ENCODE measurements at places on chromosomes 7 and 10.

GRCh38 chr7:141416650-141417270, 134.4 kb upstream of the AGK start:
- no peak for DNase-seq

DNA sequence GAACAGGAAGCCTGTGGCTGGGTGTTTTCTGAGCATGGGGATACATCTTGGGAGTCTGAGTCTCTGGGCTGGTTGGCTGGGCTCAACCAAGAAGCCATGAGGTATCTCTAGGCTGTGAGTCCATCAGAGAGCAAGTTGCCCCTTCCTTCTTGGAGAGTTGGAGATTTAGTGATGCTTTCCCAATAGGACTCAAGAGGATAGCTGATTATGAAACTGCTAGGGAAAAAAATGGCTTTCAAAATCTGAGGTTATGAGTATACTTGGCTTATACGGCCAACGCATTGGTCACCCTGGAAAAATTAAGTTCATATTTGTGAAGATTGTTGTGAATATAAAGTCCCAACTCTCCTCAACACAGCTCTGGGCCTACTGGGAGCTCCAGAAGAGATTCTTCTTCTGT, 162.7 kb upstream of the KMT2E start:
- DNase-seq: no peak

DNA sequence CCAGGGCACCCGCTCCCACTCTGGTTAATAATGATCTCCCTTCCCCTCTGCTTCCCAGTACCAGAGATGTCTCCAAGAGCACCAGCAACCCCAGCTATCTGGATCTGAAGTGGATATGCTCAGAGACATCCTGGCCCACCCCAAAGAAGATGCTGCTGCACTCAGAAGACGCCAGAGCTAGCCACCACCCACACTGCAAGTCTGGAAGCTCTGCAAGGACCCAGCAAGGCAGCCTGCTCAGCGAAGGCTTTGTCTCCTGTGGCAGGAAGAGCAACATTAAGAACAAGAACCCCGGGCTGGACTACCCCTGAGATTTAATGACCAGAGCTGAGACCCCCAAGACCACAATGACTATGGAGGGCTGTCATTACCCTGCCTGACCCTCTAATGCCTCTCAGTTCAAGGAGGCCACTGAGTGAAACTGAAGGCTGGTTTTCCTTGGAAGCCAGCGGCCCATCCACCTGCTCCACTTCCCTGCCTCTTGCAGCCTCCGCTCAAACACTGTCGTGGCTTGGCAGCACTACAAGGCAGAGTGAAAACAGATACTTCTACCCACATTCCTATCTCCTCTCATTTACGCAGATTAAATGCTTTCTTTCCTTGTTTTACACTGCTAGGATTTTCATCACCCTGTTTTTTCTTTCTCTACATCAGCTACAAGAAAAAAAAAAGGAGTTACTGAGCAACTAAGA, 202.2 kb downstream of the SNX10 start:
- no peak for DNase-seq

DNA sequence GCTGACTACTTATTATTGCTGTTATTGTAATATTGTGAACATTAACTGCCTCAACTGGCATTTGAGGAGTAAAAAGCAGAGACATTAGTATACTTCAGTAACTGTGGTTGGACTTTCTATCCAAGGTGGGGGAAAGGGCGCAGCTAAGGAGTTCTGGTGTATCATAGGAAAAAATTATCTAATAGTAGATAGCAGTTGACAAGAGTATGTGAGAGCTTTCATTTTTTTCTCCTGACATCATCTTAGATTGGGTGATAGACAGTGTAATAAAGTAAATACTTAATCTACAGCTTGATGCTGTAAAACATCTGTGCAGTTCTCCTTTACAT, 68.9 kb downstream of the PHTF2 start:
- no peak for DNase-seq

DNA sequence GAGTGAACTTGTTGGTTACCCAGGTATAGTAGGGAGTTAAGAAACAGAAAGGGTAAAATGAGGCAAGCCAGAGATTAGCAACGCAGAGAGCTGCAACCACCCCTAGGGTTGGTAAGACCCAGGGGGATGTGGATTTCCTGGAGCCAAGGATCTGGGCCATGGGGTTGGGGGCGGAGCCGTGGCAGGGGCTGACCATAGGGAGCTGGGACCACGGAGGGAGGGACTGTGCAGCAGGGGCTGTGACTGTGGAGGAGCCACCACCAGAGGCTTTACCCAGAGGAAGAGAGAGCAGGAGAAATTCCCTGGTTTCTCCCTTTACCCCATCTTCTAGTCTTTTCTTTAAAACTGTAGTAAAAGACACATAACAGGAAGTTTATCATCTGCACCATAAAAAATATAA, 58.6 kb upstream of the BAIAP2L1 start:
- no peak for DNase-seq

DNA sequence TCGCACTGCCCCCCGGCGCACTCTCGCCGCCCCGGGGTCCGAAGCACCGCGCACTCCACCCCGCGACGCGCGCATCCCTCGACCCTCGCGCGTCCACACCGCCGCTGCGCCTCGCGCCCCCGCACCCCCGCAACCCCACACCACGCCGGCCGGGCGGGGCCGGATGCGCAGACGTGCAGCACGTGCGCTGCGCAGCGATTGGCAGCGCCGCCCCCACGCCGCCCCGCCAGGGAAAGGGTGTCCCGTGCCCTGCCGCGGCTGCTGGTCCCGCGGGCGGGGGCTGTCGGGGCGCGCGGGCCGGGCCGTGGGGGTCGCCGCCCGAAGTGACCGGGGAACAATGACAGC, 53.7 kb upstream of the KDM7A start:
- peak; percentile 57 for DNase-seq

DNA sequence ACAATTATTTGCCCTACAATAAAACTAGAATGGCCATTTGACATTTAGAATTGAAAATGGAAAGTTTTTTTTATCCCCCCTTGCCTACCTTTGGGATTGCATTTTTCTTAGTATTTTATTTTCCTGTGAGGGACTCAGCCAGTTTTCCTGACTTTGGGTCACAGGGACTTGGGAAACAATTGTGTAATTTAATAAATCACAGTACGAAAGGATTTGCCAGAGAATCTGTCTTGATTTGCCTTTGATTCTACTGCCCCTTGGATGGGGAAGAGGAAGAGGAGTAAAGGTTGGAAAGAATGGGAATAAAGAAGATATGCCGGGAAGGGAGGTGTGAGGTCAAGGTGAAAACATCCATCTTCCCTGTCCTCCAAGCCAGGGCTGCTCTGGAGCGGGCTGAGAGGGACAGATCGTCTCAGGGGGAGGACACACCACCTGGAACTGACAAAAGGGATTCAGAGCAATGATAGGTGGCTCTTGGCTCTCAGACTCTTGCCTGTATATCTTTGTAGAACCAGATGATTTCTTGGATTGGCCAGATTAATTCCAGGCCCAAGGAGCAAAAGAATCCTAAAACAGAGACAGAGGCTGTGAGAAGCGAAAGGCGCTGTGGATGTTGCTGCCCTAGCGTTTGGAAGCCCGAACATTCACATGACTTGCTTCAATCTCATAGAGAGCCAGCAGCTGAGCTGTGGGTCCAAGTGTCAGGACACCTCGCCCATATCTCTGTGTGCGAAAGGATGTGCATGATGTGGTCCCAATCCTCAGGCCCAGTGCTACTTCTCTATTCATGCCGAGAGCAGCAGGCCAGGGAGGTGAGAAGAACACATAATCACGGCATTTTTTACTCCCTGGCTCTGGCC, 50.3 kb upstream of the ZEB1 start:
- DNase-seq: no peak

DNA sequence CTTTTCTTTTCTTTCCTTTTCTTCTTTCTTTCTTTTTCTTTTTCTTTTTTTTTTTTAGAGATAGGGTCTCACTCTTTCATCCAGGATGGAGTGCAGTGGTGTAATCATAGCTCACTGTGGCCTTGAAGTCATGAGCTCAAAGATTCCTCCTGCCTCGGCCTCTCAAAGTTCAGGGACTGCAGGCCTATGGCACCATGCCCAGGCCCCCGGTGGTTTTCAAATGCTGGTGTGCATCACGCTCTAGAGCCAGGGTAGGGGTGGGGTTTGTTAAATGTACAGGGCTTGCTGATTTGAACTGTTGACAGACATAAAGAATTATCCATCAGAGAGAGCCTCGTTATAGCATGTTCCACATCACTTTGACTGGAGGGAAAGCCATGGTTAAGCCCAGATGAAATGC, 5.8 kb downstream of the MINDY4 start:
- no peak for DNase-seq

DNA sequence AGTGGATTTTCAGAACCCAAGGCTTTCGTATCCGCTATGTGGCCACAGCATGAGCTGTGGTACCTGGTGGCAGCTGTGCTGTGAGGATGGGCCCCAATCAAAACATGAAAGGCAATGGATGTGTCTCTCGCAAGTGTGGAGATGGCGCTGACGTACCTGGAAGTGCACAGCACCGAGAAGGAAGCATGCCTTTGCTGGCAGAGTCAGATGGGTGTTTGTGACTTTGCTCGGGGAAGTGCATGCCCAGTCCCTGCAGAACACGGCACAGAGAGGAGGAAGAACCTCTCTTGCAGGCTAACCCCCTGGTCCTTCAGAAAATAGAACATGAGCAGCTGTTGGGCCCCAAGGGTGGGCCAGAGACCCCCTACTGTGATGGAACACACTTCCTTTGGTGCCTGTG, 654.1 kb upstream of the ZWINT start:
- DNase-seq: no peak

DNA sequence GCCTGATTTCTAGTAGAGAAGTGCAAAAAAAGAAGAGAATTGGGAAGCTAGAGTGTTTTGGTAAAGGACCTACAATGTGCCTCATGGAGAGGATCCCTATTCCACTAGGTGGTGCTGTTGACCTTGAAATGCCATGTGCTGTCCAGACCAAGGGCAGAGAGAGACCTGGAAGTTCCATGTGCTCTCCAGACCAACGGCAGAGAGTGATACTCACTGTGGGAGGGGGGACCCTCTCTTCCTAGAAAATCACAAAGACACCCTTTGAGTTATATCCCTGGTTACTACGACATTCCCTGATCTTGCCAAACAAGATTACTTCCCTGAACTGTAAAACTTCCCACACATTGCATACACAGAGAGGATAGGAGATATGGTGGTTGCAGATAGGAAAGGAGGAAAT, 212.7 kb upstream of the ZNF804B start:
- DNase-seq: no peak

- no peak for DNase-seq
These were observed 24.8 kb upstream of the UNC5B start for GRCh38 chr10:71187600-71187999.

- DNase-seq: no peak
These were observed 290.1 kb upstream of the KIAA1217 start for GRCh38 chr10:23918839-23919238.

- DNase-seq: no peak
These were observed 263.4 kb downstream of the LRMDA start for GRCh38 chr10:75694790-75695189.

GRCh38 chr7:158820656-158821055, 8.7 kb downstream of the ESYT2 start:
- no peak for DNase-seq
